Posterior vena cava (tissue), 2 donors: ENCODE measurements at places on chromosomes 2 and 18.

- DNase-seq = no peak
Observed at GRCh38 chr2:8837795-8838140, 355 bp upstream of the KIDINS220 start.

DNA sequence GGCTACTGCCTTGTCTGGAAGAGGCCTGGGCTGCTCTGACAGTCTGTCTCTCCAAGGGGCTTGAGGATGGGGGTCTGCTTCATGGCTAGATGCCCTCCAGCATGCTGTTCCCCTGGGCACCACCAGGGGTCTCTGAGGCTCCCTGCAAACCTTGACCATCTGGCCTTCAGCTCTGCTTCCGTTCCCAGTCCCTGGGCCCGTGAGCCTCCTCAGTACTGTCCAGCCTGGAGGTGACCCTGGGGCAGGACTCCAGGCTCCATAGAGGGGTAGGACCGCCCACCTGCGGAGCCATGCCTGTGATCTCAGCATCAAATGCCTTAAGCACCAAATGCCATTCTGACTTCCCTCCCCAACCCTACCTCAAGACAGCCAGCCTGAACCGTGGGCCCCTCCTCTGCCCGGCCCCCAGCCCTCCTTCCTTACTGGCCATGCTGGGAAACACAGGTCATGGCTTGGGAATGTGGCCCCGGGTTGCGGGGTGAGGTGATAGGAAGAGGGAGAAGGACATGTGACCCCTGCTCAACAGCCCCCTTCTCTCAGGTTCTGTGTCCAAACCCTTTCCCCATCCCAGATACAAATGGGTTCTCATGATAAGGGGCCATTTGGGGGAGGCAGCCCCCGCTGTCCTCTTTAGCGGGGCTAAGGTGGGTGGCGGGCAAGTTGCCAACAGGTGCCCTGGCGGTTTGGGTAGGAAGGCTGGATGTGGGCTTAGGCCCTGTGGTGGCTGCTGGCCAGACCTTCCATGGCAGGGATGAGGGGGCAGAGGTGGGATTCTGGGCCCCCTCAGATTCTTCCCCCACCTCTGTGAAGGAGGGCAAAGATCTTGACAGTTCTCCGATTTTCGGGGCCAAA, 25.0 kb downstream of the SPEG start:
- DNase-seq = no peak

DNA sequence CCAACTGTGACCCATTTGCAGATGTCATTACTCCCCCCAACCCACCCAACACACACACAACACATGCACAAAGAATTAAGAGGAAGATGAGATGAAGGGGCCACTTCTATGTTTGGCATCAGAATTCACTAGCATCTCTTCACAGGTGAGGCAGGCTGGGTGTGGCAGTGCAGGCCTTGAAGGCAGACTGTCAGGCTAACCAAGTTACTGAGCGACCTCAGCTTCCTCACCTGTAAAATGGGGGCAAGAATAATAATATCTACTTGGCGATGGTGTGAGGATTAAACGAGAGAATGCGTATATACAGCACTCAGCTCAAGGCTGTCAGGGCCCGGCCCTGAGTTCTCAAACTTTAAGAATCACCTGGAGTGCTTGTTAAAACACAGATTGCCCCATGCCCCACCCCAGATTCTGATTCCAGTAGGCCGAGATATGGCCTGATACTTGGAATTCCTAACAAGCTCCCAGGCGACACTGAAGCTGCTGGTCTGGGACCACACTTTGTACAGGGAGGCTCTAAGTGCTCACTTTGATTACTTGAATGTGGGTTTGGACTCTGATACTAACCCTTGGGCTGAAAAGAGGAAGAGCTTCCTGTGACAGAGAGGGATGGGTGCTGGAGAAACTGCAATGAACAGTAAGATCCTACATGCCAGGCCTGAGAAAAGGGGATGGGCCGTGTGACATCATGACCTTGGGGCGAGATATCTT, 1.1 kb downstream of the ACTG2 start:
- no peak for DNase-seq

DNA sequence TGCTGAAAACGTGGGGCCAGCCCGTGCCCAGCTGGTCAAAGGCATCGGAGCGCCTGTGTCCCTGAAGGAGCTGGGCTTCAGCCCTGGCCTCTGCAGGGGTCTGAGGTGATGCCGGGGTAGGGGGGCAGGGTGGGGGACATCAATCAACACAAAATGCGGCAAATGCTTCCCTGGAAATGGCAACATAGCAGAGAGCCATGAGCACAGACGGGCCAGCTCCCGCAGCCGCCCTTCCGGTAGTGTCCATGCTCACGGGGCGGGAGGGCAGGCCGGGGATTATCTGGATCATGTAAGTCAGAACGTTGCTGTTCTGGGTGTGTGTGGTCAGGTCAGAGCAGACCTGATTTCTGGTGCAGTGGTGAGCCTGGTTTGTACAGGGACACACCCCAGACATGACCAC, 56.5 kb upstream of the TWIST2 start:
- DNase-seq = no peak

DNA sequence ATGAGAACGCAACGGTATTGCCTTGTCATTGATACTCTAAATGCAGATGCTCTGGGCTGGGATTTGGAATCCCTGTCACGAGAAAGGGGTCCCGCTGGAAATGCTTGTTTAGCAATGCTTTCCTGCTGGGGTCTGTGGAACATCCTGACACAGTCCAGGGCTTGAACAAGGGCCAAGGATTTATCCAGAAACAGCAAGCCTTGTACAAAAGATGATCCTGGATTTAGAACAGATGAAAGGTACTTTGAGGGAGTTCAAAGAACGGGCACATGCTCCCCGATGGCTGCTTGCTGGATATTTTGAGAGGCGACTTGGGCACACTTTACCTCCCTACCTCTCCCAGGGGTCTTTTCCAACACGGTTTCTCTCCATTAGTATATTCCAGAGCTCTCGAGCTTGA, 108.1 kb upstream of the CELF4 start:
- no peak for DNase-seq

DNA sequence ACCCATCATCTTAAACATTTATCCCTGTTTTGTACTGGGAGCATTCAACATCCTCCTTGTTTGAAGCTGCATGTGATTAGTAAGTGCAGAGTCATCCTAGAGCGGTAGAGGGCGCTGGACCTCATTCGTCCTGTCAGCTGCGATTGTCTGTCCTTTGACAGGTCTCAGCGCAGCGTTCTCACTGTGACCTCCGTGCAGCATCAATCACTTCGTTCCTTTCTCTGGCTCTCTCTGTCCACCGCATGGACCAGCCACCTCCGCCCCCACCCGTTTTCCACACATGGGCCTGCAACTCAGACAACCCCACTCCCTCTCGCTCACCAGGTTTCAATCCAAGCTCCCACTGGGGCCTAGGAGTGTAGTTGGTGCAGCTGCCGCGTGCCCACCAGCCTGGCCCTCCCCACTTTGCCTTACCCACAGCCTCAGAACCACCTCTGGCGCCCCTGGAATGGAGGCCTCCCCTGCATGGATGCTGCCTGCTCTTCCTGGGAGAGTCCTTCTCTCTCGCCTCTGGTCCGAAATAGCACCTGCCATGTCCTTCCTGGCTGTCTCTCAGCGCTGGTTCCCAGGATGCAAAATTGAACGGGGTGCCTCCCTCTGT, 90.5 kb downstream of the NDUFA10 start:
- peak; percentile 85 for DNase-seq

- no peak for DNase-seq
Observed at GRCh38 chr2:240341064-240341463, 94.4 kb upstream of the GPC1 start.
